ENCODE measurements at places on chromosomes 3 and 15. TPM values are rescaled to one million over a fixed set of nuclear protein-coding genes. Genes with fewer than 3 reads are reported as not detected.

GRCh38 chr3:153658136-153658535 is 463.1 kb upstream of the ARHGEF26 start:
- H3K27ac ChIP-seq, result no peak overlapping the region
- no peaks in the 10 kb centered on the region for H3K4me1 ChIP-seq
- peaks cover 5% of the 10 kb centered on the region for H3K36me3 ChIP-seq
- no peaks in the 10 kb centered on the region for H3K27me3 ChIP-seq
- no peak overlapping the region for H3K4me3 ChIP-seq

DNA sequence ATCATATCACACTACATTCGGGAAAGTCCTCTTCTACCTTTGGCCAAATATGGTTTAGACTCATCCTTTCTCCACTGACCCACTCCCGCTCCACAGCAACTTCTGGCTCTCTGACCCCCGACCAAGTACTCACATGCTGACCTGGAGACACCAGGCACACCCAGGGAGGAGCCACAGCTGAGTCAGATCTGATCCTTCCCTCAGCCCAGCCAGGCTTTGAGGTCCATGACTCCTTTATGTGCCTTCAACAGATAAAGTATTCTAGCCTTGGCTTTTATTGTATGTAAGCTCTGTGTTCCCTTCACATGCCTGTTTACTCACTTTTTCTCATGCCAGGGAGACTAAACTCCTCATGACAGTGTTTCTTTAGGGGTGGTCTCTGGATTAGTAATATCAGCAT is 166.9 kb upstream of the UMPS start:
- DNase-seq, result no peak
- no peak overlapping the region for H3K4me3 ChIP-seq
- H3K4me1 ChIP-seq, result no peaks in the 10 kb centered on the region
- peaks cover 41% of the 10 kb centered on the region for H3K27me3 ChIP-seq
- no peak overlapping the region for H3K27ac ChIP-seq
- H3K36me3 ChIP-seq, result no peaks in the 10 kb centered on the region

The CTNNB1 gene
- 71.0 TPM for polyA plus RNA-seq

DNA sequence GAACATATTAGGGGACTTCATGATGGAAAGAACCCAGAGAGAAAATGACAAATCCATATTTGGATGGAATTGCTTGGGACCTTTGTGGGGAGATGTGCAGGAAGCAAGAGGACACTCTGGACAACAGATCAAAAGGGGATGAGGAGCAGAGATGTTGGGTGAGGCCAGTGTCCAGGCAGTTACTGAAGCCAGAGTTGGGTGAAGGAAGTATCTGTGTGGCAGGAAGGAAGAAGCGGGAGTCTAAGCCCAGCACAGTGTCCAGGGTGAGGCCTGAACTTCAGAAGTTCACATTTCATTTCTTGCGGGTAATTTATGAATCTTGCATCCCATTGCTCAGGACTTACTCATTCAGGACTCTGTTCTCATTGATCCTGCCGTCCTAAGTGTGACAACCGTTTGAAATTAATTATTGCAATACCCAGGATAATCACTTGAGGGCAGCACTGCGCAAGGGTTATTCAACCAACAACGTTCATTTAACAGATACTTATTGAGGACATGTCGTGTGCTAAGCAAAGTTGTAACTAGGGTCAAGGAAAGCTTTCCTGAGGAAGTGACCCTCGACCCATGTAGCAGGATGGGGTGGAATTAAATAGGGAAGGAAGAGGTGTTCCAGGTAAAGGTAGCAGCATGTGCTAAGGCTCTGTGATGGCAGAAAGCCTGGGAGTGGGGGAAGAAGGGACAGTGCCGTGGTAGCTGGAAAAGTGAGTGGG is 61.3 kb upstream of the CMTM8 start:
- peaks cover under 1% of the 10 kb centered on the region for H3K36me3 ChIP-seq
- H3K4me1 ChIP-seq, result peaks cover 24% of the 10 kb centered on the region
- no peak overlapping the region for H3K27ac ChIP-seq
- peaks cover 14% of the 10 kb centered on the region for H3K27me3 ChIP-seq
- peak; percentile 58 for DNase-seq

- no peak overlapping the region for H3K4me3 ChIP-seq
- no peak overlapping the region for H3K27ac ChIP-seq
- H3K27me3 ChIP-seq, result no peaks in the 10 kb centered on the region
- peaks cover 15% of the 10 kb centered on the region for H3K36me3 ChIP-seq
- DNase-seq, result no peak
Observed at GRCh38 chr15:64635499-64636495, 139.6 kb downstream of the RBPMS2 start.

The MUC13 gene
- not detected for polyA plus RNA-seq

- no peaks in the 10 kb centered on the region for H3K4me1 ChIP-seq
- DNase-seq, result no peak
- H3K27ac ChIP-seq, result no peak overlapping the region
- H3K36me3 ChIP-seq, result no peaks in the 10 kb centered on the region
- peaks cover 4% of the 10 kb centered on the region for H3K27me3 ChIP-seq
Observed at GRCh38 chr3:59540241-59540640, 490.4 kb upstream of the CFAP20DC start.

The FAM98B gene
- polyA plus RNA-seq, result 4.2 TPM

The RARRES1 gene
- polyA plus RNA-seq, result not detected

The SPRED1 gene
- 0.27 TPM for polyA plus RNA-seq

- no peak for DNase-seq
- H3K36me3 ChIP-seq, result no peaks in the 10 kb centered on the region
- H3K27me3 ChIP-seq, result no peaks in the 10 kb centered on the region
- no peaks in the 10 kb centered on the region for H3K4me1 ChIP-seq
- no peak overlapping the region for H3K27ac ChIP-seq
- no peak overlapping the region for H3K4me3 ChIP-seq
Observed at GRCh38 chr3:30135190-30135589, 471.2 kb upstream of the TGFBR2 start.

GRCh38 chr3:37627951-37628620 is 233.6 kb upstream of the CTDSPL start:
- no peak overlapping the region for H3K4me3 ChIP-seq
- no peak for DNase-seq
- peak overlapping the region; percentile 85 for H3K27ac ChIP-seq
- peaks cover 12% of the 10 kb centered on the region for H3K4me1 ChIP-seq

GRCh38 chr3:150057227-150057626 is 86.5 kb upstream of the PFN2 start:
- H3K27ac ChIP-seq, result no peak overlapping the region
- peaks cover 19% of the 10 kb centered on the region for H3K27me3 ChIP-seq
- H3K4me1 ChIP-seq, result no peaks in the 10 kb centered on the region

- peaks cover 95% of the 10 kb centered on the region for H3K4me1 ChIP-seq
- peaks cover 8% of the 10 kb centered on the region for H3K36me3 ChIP-seq
- peak; percentile 75 for DNase-seq
- peak overlapping the region; percentile 98 for H3K4me3 ChIP-seq
- H3K27ac ChIP-seq, result peak overlapping the region; percentile 99
Observed at GRCh38 chr3:58356054-58356453, 23.4 kb downstream of the PXK start.

- H3K27ac ChIP-seq, result no peak overlapping the region
- H3K36me3 ChIP-seq, result no peaks in the 10 kb centered on the region
- H3K4me1 ChIP-seq, result no peaks in the 10 kb centered on the region
- H3K4me3 ChIP-seq, result no peak overlapping the region
Observed at GRCh38 chr3:139586420-139587017, 47.0 kb upstream of the RBP1 start.
